SIG-M5 (cell line): ENCODE measurements at places on chromosomes 12 and 14.

GRCh38 chr12:55957106-55957859 lies 8.6 kb downstream of the PMEL start:
- no peak for DNase-seq

DNA sequence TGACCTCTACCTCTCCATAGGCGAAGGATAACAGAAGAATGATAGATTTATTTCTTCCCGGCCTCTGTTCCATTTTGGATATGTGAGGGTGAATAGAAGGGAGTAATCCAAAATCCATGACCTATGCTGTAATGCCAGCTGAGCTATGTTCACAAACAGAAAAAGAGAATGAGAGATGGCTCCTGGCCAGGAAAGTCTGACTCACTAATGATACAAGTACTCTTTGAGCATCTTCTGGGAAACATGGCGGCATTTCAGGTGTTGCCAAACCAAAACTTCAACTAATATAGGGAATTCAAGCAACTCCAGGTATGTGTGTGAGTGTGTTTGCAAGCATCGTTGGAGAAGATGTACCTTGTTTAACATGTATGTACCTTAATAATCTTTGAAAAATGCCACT lies 55.1 kb downstream of the MED13L start:
- no peak for DNase-seq

- no peak for DNase-seq
Observed at GRCh38 chr14:37124614-37125013, 47.8 kb downstream of the SLC25A21 start.

- no peak for DNase-seq
Observed at GRCh38 chr14:60632257-60632656, 17.0 kb downstream of the SIX1 start.
